ELR (cell line): ENCODE measurements at places on chromosomes 6 and 20.

GRCh38 chr6:32096394-32097258, 12.5 kb downstream of the TNXB start:
- DNase-seq = no peak

DNA sequence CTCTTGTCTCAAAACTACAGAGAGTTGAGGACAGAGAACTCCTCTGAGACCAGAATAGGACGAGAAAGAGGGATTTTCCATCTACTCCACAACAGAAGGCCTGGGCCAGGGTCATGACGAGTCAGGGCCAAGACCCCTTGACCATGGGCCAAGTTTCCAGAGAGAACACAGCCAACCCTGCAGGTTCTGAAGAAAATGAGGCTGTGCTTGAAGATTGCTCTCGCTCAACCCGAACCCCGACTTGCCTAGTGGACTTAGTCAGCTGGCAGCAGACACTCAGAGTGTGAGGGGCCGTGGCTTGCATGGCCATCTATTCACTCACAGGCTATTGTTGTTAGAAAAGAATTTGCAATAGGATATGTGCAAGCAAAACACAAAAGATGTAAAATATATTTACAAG, 54.5 kb downstream of the TMEM242 start:
- DNase-seq = no peak

GRCh38 chr20:39795401-39796272, 833.5 kb downstream of the DHX35 start:
- peak; percentile 25 for DNase-seq

- DNase-seq = no peak
Observed at GRCh38 chr20:55678126-55678525, 327.2 kb downstream of the CBLN4 start.

- no peak for DNase-seq
Observed at GRCh38 chr6:15401120-15401519, 155.3 kb downstream of the JARID2 start.

DNA sequence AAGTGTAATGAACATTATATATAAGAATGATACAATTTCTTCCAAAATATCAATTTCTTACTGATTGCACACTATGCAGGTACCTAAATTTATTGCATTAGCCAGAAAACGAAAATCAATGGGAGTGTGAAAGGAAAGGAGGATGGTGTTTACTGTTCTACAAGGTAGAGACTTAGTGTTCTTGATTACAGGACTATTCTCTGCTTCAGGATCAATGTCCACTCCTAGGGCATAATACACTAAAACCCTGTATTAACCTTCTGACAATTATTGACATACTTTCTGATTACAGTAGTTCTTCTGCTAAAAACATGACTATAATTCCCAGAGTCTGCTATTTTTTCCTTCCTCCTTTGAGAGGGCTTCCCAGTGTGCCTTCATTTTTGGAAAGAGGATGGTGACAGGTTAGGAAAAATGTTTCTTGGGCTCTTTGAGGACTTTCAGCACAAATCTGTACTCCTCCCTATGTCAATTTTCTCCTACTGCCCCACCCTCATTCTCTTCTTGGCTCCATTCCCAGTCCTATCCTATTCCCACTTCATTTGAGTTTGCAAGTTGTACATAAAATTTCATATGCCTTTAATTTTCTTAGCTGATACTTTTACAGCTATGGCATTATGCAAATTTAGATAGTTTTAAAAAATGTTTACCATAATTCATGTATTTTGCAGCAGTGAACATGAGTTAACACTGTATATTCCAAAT, 278.9 kb downstream of the CENPW start:
- no peak for DNase-seq

DNA sequence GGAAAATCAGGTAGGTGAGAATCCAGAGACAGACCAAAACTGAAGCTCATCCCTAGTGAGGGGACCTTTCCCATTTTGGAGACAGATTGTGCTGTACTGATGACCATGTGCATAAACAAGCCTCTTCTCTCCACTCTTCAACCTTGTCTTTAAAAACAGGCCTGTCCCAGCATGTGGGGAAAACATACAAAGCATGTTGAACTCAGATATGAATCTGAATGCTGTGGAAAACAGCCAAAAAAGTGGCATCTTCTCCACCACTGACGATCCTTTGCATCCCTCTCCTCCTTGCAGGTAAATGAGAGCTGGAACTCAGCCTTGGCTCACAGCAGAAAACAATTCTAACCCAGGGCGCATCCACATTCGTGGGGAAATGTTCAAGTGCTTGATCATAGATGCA, 123.7 kb upstream of the FOXQ1 start:
- DNase-seq = no peak

DNA sequence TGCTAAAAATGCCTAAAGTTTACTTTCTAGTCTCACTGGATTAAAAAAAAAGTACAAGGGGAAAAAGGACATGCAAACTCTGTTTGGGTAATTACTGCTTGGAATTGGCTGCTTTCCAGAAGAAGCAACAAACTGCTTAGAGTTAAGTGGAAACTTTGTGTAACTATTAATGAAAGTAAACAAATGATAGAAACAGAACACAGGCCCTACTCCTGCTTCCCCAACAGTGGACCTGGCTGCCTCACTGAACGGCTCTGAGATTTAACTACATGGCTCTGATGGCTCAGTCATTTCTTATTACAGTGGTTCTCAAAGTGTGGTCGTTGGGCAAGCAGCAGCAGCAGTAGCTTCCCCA, 108.5 kb downstream of the MAN1A1 start:
- no peak for DNase-seq

DNA sequence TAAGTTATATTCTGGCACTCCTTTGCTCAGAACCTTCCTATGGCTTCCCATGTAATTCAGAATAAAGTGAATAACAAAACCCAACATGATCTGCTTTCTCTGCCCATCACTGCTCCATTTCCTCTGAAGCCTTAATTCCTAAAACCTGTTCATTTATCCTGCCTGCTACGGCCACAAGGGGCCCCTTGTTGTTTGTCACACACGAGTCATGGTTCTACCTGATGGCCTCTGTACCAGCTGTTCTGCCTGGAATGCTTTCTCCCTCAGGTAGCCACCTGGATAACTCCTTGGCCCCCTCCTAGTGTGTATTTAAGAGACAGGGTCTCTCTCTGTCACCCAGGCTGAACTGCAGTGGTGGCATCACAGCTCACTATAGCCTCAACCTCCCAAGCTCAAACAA, 26.8 kb downstream of the ERGIC3 start:
- peak; percentile 45 for DNase-seq

GRCh38 chr20:34143951-34144350, 31.9 kb upstream of the EIF2S2 start:
- peak; percentile 58 for DNase-seq

DNA sequence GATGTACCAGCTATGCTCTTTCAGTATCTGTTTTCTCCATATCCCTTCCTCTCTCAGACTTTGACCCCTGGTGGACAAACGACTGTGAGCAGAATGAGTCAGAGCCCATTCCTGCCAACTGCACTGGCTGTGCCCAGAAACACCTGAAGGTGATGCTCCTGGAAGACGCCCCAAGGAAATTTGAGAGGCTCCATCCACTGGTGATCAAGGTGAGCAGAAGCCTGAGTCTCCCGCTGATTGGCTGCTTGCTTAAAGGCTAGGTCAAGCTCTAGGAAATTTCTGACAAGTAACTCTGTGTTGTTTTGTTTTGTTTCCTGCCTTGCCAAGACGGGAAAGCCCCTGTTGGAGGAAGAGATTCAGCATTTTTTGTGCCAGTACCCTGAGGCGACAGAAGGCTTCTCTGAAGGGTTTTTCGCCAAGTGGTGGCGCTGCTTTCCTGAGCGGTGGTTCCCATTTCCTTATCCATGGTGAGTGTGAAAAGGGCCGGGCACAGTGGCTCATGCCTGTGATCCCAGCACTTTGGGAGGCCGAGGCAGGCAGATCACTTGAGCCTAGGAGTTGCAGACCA, 28.6 kb downstream of the C6orf89 start:
- peak; percentile 80 for DNase-seq

DNA sequence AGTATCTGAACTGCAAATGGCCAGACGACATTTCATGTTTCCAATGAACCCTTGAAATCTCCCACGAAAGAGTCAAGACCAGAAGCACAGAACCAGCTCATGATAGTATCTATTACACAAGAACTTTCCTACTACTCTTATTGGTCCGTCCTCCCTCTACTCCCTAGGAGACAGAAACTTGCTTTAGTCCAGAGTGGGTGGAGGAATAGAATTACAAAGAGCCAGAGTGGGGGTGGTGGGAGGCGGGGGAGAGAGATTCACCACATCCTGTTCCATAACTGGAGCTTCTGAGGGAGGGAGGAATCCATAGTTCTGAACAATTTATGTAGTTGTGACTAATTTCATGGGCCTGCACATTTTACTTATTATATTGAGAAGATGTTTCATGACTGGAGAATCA, 18.5 kb upstream of the WFDC10A start:
- DNase-seq = peak; percentile 85

DNA sequence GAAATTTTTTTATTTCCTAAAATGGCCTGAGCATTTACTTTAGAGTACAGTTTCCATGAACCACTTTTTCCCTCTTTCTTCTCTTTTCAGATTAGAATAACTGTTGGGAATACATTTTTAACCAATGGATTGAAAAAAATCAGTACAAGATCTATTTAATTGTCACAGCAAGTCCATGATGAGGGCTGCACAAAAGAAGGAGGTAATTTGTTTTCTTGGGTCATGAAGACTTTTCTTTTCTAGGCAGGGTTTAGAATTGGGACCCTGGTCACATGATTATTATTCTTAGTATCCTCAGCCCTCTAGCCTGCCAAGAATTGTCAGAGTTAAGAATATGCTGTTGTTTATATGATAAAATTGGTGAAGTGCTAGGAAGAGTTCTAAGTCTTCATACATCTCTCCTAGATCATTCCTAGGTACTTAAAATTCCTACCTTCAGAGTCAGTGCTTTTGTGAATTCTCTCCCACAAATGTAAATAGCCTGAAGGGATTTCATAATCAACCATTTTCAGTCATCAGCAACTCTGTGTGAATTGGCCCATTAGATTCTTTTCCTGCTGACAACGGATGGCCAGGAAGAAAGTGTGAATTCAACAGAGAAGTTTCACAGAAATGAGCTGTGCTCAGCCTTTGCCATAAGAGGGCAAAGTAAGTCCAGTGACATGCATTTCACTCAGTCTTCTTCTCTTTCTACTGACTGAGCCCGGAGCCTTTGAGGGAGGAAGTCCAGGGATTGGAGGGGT, 32.4 kb upstream of the TPBG start:
- DNase-seq = peak; percentile 76

DNA sequence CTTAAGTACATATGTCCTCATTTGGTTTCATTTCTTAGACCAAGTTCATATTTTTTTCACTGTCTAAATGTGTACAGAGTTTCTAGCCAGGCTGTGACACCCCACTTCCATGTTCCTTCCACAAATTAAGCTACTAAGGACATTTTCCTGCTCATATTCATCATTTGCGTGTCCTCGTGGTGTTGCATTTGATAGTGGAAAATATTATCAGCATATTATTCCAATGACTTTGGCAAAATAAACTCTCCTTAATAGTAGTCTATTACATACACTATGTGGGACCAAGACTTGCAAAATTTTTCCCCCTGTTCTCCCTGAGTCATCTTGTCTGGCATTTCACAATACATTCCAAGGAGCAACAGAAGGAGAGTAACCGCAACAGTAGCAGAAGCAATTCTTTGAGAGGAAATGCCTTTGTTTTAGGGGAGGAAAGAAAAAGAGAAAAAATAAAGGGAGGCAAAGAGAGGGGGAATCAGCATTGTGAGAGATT, 599.2 kb downstream of the COL12A1 start:
- DNase-seq = peak; percentile 93

GRCh38 chr6:112485827-112486212, 138.7 kb downstream of the RFPL4B start:
- DNase-seq = peak; percentile 25

DNA sequence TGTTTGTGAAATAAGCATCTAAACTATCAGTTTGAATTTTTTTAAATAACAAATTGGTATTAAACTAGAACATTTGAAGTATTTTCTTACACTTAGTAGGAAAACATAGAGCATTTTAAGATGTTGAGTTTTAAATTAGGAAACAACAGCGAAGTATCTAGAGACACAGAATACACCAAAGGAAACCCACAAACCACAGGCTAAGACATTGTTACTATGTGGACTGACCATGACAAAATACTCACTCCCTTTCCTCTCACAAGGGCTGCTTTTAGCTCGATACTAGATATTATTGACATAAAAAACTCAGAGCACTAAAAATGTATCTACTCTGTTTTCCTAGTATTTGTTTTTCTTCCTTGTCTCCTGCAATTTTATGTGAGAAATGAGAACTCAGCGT, 266.0 kb upstream of the CITED2 start:
- no peak for DNase-seq

DNA sequence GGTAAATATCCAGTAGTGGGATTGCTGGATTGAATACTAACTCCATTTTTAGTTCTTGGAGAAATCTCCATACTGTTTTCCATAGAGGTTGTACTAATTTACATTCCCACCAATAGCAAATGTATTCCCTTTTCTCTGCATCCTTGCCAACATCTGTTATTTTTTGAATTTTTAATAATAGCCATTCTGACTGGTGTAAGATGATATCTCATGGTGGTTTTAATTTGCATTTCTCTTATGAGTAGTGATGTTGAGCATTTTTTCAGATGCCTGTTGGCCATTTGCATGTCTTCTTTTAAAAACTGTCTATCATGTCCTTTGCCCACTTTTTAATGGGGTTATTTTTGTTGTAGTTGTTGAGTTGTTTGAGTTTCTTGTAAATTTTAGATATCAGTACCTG, 253.2 kb downstream of the HAO1 start:
- no peak for DNase-seq

GRCh38 chr6:135568379-135568778, 70.8 kb upstream of the AHI1 start:
- DNase-seq = peak; percentile 56

- peak; percentile 57 for DNase-seq
Observed at GRCh38 chr6:32424589-32425300, 14.9 kb upstream of the HLA-DRA start.

DNA sequence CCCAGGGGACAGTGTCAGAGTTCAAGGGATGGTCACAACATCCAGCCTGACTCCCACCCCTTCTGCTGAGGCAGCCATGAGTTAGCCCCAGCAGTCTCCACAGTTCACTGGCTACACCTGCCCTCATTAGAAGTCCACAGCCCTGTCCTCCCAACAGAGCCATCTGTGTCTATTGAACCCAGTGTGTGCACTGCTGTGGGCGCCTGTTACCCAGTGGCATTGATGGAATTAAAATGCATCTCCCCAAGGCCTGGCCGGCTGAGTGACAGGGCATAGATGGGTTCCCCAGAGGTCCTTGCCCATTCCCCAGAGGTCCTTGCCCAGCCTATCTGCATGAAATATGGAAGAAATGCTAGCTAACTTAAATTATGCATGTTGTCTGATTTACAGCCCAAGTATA, 73.3 kb downstream of the PCSK2 start:
- no peak for DNase-seq

- no peak for DNase-seq
Observed at GRCh38 chr6:15343490-15344191, 97.8 kb downstream of the JARID2 start.

GRCh38 chr20:33732166-33732970, 572 bp downstream of the ZNF341 start:
- DNase-seq = peak; percentile 86

- no peak for DNase-seq
Observed at GRCh38 chr20:43535370-43536004, 23.3 kb upstream of the SGK2 start.
